ENCODE measurements at places on chromosomes 7 and 10.

DNA sequence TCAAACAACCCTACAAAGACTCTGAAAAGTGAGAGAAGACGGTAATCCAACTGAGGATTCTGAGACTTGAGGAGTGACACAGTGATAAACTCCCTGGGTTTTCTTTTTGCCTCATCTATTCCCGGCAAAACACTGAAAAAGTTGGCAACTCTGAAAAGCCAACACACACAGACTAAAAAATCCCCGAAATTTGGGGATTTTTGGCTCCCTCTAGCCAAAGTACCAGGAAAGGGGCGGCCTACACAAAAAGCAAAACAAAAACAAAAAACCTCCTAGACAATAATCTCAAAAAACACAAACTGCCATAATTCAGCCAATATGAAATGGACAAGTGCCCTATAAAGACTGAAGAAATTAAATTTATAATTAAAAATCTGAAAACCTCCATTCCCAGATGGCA, 161.4 kb downstream of the ATE1 start:
- DNase-seq, result no peak

DNA sequence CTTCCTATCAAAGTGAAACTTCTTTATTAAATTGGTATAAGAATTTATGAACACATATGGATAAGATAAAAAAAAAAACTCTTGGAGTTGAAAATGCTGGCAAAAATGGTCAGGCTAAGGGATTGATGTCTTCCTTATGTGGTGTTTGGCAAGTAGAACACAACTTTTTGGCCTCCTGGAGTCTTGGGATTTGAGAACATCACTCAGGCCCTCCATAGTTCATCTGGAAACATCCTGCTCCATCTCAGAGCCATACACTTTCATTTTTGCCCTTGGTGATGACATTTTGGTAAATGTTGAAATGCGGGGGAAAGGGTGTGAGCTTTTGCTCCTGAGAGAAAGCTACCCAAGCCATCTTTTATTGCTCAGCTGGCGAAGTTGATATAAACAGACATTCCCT, 27.5 kb upstream of the BTBD16 start:
- DNase-seq, result no peak

DNA sequence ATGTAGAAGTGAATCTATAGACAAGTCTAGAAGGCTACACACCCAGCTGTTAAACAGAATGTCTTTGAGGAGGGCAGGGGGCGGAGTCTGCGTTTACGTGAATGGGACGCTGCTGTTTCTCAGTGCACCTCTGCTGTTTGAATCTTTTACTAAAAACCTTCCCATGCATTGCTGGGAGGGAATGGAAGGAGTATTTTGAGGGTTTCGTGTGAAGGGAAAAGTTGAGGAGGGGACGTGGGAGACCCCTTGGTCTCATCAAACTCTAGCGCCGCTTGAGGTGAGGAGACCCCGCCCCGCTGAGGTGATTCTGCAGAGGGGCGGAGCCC, 492 bp upstream of the VCL start:
- no peak for DNase-seq

DNA sequence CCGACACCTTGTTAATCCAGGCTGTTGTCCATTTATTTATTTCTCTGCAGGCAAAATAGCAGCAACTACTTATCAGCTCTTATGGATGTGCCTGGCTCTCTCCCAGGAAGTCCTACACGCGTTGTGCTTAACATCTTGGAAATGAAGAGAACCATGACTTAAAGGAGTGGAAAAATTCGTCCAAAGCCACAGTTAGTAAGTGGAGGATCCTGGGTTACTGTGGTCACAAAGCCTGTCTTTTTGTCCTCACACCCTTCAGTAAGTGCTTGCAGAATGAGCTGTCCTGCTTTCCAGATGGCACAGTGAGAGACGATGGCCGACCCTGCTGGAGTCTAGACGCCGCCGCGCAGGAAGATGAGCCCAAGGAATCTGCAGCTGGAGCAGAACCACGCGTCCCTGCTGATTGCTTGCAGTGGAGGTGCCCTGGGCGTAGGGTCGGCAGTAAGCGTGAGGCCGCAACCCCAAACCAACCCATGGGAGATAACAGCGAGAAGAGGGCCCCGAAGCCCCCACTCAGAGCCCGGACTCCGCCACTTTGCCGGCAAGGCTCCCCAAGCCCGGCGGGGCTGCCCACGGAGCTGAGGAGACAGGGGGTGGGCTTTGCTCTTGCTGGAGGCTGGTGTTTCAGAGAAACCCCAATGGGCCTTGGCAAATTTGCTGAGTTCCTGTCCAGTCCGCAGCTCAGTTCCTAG, 178.6 kb downstream of the CXCL12 start:
- DNase-seq, result no peak

DNA sequence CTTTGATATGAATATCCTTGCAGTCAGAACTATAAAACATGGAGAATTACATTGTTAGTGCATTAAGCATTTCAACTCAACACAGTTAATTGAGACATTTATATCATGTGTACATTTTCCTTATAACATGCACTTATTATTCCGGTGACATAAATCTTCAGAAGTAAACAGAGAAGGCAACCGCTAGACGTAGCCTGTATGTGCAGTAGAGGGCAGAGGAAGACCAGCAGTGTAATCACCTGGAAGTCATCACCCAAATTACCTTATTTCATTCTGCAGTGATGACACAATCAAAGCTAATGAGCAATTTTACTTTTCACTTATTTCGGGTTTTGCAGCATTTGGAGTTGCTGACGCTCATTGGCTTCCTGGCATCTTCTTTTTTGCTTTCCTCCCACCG, 394.6 kb downstream of the SDK1 start:
- no peak for DNase-seq

DNA sequence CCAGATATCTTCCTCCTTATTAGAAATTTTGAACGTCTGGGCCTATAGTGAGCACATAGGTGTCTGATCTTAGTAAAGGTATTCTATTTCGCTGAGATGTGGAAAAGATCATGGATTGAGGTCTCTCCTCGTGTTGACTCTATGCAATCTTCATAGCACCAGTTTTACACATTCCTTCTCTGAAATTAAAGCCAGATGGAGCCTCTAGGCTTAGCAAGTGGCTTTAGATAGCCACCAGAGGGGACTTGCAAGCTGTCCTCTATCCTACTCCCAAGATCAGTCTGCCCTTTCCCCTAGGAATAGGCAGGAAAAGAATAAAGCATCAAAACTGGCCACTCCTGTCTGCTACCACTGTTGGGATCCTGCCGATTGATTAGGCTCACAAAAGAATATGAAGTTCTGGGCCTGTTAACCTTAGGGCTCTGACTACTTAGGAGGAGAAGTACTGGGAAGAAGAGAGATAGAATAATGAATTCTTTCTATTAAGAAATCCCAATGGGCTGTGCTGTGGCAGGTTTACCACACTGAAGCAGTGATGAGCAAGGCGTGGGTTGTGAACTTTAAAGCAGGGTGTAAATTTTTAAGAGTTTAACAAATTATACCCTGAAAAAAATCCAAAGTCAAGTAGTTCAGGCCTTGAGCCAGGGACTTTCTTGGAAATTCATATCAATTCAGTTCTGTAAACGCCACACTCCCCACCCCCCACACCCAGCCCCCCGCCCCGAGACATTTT, 2.2 kb upstream of the STRIP2 start:
- no peak for DNase-seq

DNA sequence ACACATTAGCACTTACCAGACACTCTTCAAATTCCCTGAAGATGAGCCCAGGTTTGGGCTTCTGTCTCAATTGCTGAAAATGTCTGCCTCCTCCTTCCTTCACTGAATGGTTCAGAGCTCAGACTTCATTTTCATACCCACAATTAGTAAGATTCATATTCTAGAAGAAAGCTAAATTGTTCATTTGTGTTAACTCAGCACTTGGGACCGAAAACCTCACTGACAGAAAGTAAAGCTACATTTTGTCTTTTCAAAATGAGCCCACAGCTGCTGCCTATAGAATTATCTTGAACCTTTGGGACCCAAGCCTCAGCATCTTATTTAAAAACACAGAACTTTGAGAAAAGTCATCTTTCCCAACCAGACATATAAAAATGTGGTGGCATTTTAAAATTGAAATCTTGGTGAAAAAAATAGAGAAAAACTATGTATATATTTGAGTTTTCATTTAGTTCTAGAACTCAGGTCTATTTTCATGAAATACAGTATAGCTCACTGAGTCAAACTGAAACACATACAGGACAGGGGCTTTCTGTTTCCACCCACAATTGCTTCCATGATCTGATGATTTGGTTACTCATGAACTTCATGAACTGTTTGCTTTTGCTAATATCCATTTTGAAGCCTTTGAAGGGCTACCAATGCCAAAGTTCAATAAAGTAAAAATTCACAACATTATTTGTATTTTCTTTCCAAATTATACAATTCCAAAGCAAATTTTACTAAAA, 119.1 kb upstream of the PFKP start:
- no peak for DNase-seq

DNA sequence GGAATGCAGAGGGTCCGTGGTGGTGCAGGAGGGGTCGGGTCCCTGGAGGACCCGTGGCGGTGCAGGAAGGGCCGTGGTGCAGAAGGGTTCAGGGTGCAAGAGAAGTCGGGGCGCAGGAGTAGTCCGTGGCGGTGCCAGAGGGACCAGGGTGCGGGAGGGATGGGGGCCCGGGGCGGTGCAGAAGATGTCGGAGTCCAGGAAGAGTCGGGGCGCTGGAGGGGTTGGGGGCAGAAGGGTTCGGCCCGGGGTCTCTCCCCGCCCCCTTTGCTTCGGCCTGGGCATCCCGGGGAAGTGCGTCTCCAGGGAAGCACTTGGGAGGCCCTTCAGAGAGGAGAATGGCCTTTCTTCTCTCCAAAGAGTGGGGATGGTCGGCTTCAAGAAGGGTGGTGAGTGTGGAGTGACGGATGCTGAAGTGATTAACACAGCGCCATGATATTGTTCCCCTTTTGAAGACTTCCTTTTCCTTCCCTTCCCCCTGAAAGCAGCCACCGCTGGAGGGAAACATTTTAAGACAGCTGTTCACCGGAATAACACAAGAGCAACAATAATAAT, 997 bp downstream of the WDR37 start:
- no peak for DNase-seq

DNA sequence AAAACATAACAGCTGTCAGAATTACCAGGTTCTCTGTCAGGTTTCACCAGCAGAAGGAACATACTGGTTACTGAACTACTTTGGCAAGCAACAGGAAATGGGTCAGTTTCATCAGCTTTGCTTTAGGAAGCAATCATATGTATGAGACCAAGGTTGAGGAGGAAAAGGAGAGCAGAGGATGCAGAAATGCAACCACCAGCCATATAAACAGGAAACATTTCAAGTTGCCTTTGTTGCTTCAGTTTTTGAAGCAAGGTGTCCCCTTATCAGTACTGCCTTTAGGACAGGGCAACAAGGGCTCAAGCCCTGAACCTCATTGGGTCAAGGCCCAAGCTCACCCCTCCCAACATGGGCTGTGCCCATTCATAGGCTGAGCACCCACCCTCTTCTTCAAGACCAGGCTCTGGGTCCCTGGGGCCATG, 10.2 kb downstream of the HIPK2 start:
- DNase-seq, result no peak

- DNase-seq, result no peak
These were observed 98.2 kb downstream of the ANK3 start for GRCh38 chr10:60291344-60291930.

GRCh38 chr7:43232366-43232765, 119.9 kb downstream of the HECW1 start:
- DNase-seq, result no peak

GRCh38 chr7:2668401-2668800, 19.6 kb upstream of the AMZ1 start:
- DNase-seq, result no peak
